Activated naive CD4-positive, alpha-beta T cell treated with anti-CD3 and anti-CD28 coated beads, Interleukin-2, amount 10 ng/mL, durations not matched to agents 5 hours and 36 hours (primary cell): ENCODE measurements at places on chromosomes 6 and 20. TPM values are rescaled to one million over a fixed set of nuclear protein-coding genes. Genes with fewer than 3 reads are reported as not detected.

Gene GMPR
- total RNA-seq = 0.55 TPM

Gene TRIM15
- not detected for total RNA-seq

Gene KIFC1
- 106 TPM for total RNA-seq

Gene AIG1
- 10.2 TPM for total RNA-seq

Gene TMC2
- total RNA-seq = not detected

Gene ANKS1A
- 7.0 TPM for total RNA-seq

Gene AIF1
- 46.1 TPM for total RNA-seq

Gene GCNT2
- 4.9 TPM for total RNA-seq

Gene MDN1
- total RNA-seq = 55.6 TPM

Gene PSORS1C1
- total RNA-seq = not detected

Gene GFOD1
- total RNA-seq = 2.4 TPM

Gene TFAP2A
- total RNA-seq = 0.14 TPM

Gene GUCA1A
- not detected for total RNA-seq

Gene NT5E
- total RNA-seq = 1.4 TPM

Gene PLCB4
- total RNA-seq = not detected

Gene HMGCLL1
- not detected for total RNA-seq

Gene SPATS1
- total RNA-seq = not detected

Gene DACT2
- total RNA-seq = not detected

Gene HLA-DQA1
- total RNA-seq = 6.1 TPM

Gene OR2J3
- total RNA-seq = not detected

Gene GABRR1
- not detected for total RNA-seq

Gene TREML1
- total RNA-seq = not detected

Gene ARFGEF2
- 19.9 TPM for total RNA-seq

Gene CCDC170
- not detected for total RNA-seq

Gene IL17F
- total RNA-seq = 0.65 TPM

Gene TTK
- total RNA-seq = 28.4 TPM

Gene SULF2
- 2.1 TPM for total RNA-seq

Gene ZC3H12D
- 12.8 TPM for total RNA-seq

Gene TOMM34
- 14.5 TPM for total RNA-seq

Gene TCP11
- total RNA-seq = not detected

Gene FOXQ1
- total RNA-seq = not detected

Gene IPCEF1
- 20.0 TPM for total RNA-seq

Gene PYGB
- total RNA-seq = 27.2 TPM

Gene PAK5
- total RNA-seq = not detected

Gene MYO6
- 1.1 TPM for total RNA-seq

Gene GPANK1
- total RNA-seq = 29.1 TPM

Gene PACSIN1
- 1.8 TPM for total RNA-seq

Gene THEMIS
- 85.0 TPM for total RNA-seq
